Activated CD4-positive, alpha-beta T cell treated with anti-CD3 and anti-CD28 coated beads, Interleukin-2, amount 10 ng/mL, durations not matched to agents 24 days and 14 days (primary cell): ENCODE measurements at places on chromosomes 7 and 10. TPM values are rescaled to one million over a fixed set of nuclear protein-coding genes. Genes with fewer than 3 reads are reported as not detected.

GRCh38 chr10:49290131-49290530 lies 8.8 kb upstream of the C10orf71 start:
- no peaks in the 10 kb centered on the region for H3K36me3 ChIP-seq
- DNase-seq, result no peak
- H3K27me3 ChIP-seq, result peaks cover 4% of the 10 kb centered on the region
- H3K4me3 ChIP-seq, result no peak overlapping the region
- H3K27ac ChIP-seq, result no peak overlapping the region
- peaks cover 3% of the 10 kb centered on the region for H3K4me1 ChIP-seq

- no peak for DNase-seq
- no peaks in the 10 kb centered on the region for H3K4me1 ChIP-seq
- no peak overlapping the region for H3K27ac ChIP-seq
- H3K36me3 ChIP-seq, result no peaks in the 10 kb centered on the region
- H3K4me3 ChIP-seq, result no peak overlapping the region
Observed at GRCh38 chr10:85861513-85862197, 504.9 kb downstream of the GRID1 start.

DNA sequence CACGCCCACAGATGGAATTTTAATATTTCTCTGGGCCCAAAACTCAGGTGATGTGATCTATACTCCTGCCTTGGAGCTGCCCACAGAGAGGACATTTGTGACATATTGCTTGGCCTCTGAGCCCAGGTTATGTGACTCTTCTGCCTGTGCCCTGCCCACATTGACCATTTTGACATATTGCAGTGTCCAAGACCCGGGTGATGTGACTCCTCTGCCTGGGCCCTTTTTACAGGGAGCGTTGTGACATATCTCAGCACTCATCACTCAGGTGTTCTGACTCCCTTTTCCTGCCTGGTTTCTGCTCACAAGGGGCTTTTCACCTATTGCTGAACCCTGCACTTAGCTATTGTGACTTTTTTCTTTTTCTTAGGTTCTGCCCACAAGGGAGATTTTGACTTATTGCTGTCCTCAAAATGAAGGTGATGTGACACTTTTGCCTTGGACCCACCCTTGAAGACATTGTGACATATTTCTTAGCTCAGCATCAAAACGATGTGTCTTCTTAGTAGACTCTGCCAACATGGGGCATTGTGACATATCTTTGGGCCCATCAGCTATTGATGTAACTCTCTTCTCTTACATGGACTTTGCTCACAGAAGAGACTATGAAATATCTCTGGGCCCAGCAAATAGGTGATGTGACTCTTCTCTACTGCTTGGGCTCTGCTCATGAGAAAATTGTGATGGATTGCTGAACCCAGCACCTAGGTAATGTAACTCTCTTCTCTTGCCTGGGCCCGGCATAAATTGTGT lies 11.0 kb upstream of the ZNF107 start:
- H3K27ac ChIP-seq, result no peak overlapping the region
- H3K4me1 ChIP-seq, result no peaks in the 10 kb centered on the region
- no peak for DNase-seq
- no peaks in the 10 kb centered on the region for H3K36me3 ChIP-seq

DNA sequence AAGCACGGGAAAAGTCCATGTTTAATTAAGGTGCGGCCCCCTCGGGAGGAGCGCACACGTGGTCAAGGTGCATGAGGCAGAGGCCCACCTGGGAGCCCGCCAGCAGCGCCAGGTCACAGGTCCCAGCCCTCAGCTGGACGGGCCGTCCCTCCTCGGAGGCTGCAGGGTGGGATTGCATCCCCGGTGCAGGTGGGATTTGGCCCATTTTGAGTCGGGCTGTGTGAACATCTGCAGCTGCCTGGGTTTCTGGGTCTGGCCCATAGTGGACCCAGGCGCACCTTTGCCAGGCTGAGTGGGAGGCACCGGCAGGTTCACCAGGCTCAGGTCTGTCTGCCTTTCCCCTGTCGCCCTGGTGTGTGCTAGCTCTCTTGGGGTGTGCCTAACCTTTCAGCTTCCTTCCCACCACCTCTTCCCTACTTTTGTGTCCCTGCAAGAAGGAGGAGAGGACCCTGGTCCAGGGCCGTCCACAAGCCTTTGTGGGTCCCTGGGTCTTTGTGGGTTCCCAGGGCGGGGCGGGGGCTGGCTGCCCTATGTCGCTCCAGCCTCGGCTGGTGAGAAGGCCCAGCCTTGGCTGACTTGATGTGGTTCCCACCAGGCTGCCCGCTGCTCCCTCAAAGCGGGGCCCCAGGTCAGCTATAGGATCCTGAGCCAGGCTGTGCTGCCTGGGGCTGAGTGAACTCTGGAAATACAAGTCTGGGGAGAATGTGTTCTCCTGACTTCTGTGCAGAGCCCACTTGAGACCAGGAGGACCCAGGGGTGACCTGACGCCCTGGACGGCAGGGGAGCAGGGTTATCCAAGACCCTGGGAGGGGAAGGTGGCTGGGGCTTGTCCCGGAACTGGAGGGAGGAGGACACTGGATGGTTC lies 186.7 kb upstream of the SHH start:
- no peaks in the 10 kb centered on the region for H3K36me3 ChIP-seq
- H3K4me3 ChIP-seq, result no peak overlapping the region
- no peak for DNase-seq
- peaks cover 49% of the 10 kb centered on the region for H3K27me3 ChIP-seq

DNA sequence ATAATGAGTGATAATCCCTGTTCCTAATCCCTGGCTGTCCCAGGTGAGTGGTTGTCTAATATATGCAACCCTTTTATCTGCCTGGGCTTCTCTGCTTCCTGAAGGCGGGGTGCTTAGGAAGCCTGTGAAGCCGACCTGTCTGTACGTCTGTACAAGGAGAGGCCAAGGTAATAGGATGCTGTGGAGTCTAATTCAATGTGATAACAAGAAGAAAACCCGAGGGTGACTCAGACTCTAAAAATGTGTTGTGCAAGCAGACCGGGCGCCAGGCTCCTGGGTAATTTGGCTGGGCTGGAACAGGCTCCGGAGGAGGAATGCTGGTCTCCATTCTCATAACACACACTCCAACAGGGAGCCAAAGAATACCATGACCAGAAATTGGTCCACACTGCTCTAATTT lies 43.6 kb downstream of the THNSL1 start:
- no peak for DNase-seq
- peaks cover 23% of the 10 kb centered on the region for H3K4me1 ChIP-seq
- H3K4me3 ChIP-seq, result no peak overlapping the region
- peaks cover 3% of the 10 kb centered on the region for H3K27me3 ChIP-seq
- H3K27ac ChIP-seq, result no peak overlapping the region
- peaks cover under 1% of the 10 kb centered on the region for H3K36me3 ChIP-seq

- peaks cover 55% of the 10 kb centered on the region for H3K4me1 ChIP-seq
- H3K27me3 ChIP-seq, result no peaks in the 10 kb centered on the region
- DNase-seq, result no peak
- no peak overlapping the region for H3K27ac ChIP-seq
- no peak overlapping the region for H3K4me3 ChIP-seq
- H3K36me3 ChIP-seq, result peaks cover 49% of the 10 kb centered on the region
Observed at GRCh38 chr7:155756322-155756721, 55.9 kb downstream of the SHH start.

DNA sequence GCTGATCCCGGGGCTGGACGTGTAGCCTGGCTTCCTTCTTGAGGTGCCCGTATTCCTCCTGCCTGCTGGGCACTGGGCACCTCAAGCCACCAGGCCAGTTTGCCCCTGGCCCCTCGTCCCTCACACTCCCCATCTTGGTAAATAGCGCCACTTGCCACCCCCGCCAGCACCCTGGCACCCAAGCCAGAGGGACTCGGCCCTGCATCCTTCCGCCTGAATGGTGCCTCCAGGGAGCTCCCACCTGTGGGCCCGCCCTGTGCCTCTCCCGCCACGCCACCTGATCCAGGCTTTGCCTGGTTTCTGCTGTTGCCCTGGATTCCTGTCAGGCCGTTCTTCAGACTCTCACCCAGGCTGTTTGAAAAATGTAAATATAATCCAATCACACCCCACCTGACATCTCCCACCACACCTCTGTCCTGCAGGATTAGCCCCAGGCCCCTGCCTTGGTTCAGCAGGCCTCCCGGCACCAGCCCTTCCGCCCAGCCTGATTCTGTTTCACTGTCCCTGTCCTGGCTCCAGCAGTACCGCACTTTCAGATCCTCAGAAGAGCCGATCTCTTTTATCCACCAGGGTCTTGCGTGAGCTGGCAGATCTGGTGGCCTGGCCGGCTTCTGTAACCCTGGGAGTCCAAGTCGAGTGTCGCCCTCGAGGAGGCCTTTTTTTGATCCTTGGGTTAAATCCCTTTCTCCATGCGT lies 33.8 kb downstream of the WIPI2 start:
- H3K27me3 ChIP-seq, result no peaks in the 10 kb centered on the region
- no peak overlapping the region for H3K27ac ChIP-seq
- DNase-seq, result no peak
- H3K4me3 ChIP-seq, result no peak overlapping the region
- H3K36me3 ChIP-seq, result peaks cover 39% of the 10 kb centered on the region
- H3K4me1 ChIP-seq, result peaks cover 3% of the 10 kb centered on the region

- no peaks in the 10 kb centered on the region for H3K4me1 ChIP-seq
- no peak overlapping the region for H3K27ac ChIP-seq
- H3K27me3 ChIP-seq, result peaks cover 11% of the 10 kb centered on the region
- no peaks in the 10 kb centered on the region for H3K36me3 ChIP-seq
- peak; percentile 71 for DNase-seq
- H3K4me3 ChIP-seq, result no peak overlapping the region
Observed at GRCh38 chr7:116809636-116810266, 52.6 kb upstream of the CAPZA2 start.

GRCh38 chr10:93820434-93820833 lies 62.7 kb downstream of the LGI1 start:
- no peaks in the 10 kb centered on the region for H3K4me1 ChIP-seq
- peaks cover 38% of the 10 kb centered on the region for H3K27me3 ChIP-seq
- H3K27ac ChIP-seq, result no peak overlapping the region
- DNase-seq, result no peak
- no peaks in the 10 kb centered on the region for H3K36me3 ChIP-seq

The CHST3 gene
- total RNA-seq, result 0.36 and 0.63 TPM in 2 replicates

The TET1 gene
- total RNA-seq, result 0.96 and 1.2 TPM in 2 replicates

- no peak overlapping the region for H3K27ac ChIP-seq
- peaks cover 4% of the 10 kb centered on the region for H3K27me3 ChIP-seq
- H3K4me3 ChIP-seq, result no peak overlapping the region
- H3K4me1 ChIP-seq, result peaks cover 15% of the 10 kb centered on the region
Observed at GRCh38 chr7:115135769-115136410, 214.0 kb downstream of the MDFIC start.

GRCh38 chr10:88521791-88522190 lies 61.3 kb downstream of the RNLS start:
- no peaks in the 10 kb centered on the region for H3K36me3 ChIP-seq
- H3K27ac ChIP-seq, result no peak overlapping the region
- DNase-seq, result no peak
- H3K27me3 ChIP-seq, result peaks cover 10% of the 10 kb centered on the region
- H3K4me3 ChIP-seq, result no peak overlapping the region

- no peak overlapping the region for H3K27ac ChIP-seq
- no peak overlapping the region for H3K4me3 ChIP-seq
- no peaks in the 10 kb centered on the region for H3K4me1 ChIP-seq
- DNase-seq, result no peak
- peaks cover 15% of the 10 kb centered on the region for H3K27me3 ChIP-seq
- H3K36me3 ChIP-seq, result no peaks in the 10 kb centered on the region
Observed at GRCh38 chr7:70591643-70592042, 540.3 kb upstream of the GALNT17 start.

The GNB2 gene
- 205 and 211 TPM in 2 replicates for total RNA-seq

- H3K27me3 ChIP-seq, result no peaks in the 10 kb centered on the region
- DNase-seq, result no peak
- no peak overlapping the region for H3K4me3 ChIP-seq
Observed at GRCh38 chr10:101558671-101559595, 29.1 kb downstream of the POLL start.

The MAGI2 gene
- 0.12 TPM in 2 replicates for total RNA-seq

DNA sequence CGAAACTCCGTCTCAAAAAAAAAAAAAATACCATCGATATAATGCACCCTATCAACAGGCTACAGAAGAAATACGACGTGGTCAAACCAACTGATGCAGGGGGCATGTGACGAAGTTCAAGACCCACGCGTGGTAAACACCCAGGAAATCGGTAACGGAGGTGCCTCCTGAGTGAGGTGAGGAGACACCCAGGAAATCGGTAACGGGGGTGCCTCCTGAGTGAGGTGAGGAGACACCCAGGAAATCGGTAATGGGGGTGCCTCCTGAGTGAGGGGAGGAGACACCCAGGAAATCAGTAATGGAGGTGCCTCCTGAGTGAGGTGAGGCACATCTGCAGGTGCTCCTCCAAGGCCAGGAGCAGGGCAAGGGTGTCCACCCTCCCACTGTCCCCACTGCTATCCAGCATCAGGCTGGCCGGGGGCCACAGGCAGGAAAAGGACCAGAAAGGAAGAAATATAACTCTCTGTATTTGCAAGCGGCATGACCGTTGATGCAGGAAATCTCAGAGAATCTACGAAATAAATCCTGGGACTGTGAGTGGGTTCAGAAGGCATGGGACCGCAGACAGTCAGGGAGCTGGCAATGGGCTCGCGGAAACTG lies 10.7 kb upstream of the GPR146 start:
- H3K4me3 ChIP-seq, result peak overlapping the region; percentile 39
- no peaks in the 10 kb centered on the region for H3K36me3 ChIP-seq
- no peak overlapping the region for H3K27ac ChIP-seq
- DNase-seq, result peak; percentile 73
- H3K27me3 ChIP-seq, result no peaks in the 10 kb centered on the region

- no peaks in the 10 kb centered on the region for H3K36me3 ChIP-seq
- peaks cover 26% of the 10 kb centered on the region for H3K4me1 ChIP-seq
- no peak overlapping the region for H3K27ac ChIP-seq
- no peak overlapping the region for H3K4me3 ChIP-seq
- peaks cover 17% of the 10 kb centered on the region for H3K27me3 ChIP-seq
- peak; percentile 63 for DNase-seq
Observed at GRCh38 chr10:84294766-84295447, 33.5 kb upstream of the CCSER2 start.

DNA sequence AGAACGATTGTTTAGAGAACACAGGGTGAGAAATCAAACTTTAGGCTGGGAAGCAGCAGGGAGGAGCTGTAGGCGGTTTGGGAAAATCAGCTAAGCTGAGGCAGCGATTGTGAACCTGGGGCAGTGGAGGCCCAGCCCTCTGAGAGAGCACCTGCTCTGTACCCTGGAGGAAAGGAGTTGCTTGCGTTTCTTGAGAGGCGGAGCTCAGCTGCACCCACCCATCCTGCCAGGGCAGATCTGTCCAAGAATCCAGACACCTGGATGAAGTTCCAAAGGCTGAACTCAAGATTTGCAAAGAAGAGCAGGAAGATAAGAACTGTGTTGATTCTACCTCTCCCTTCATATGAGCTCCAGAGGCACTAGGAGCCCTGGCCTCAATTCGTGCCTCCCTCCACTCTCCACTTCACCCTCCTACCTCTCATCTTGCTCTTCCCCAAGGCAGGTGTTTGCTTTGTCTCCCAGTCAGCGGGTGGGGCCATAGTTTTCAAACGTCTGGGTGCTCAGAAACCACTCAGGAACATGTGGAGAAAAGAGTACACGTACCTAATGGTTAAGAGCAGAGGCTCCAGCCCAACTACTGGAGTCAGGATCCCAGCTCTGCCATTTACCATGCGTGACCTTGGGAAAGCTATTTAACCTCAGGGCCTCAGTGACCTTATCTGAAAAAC lies 21.5 kb upstream of the TMEM213 start:
- DNase-seq, result no peak
- H3K4me3 ChIP-seq, result no peak overlapping the region
- no peaks in the 10 kb centered on the region for H3K36me3 ChIP-seq
- H3K27me3 ChIP-seq, result peaks cover 3% of the 10 kb centered on the region

GRCh38 chr10:95628786-95629185 lies 27.7 kb downstream of the ALDH18A1 start:
- H3K4me1 ChIP-seq, result peaks cover 5% of the 10 kb centered on the region
- no peak overlapping the region for H3K27ac ChIP-seq
- DNase-seq, result no peak
- no peak overlapping the region for H3K4me3 ChIP-seq

The ANKRD2 gene
- not detected in 2 replicates for total RNA-seq

GRCh38 chr10:117275121-117275520 lies 34.2 kb downstream of the SLC18A2 start:
- DNase-seq, result no peak
- H3K27me3 ChIP-seq, result no peaks in the 10 kb centered on the region
- no peaks in the 10 kb centered on the region for H3K4me1 ChIP-seq
- H3K36me3 ChIP-seq, result no peaks in the 10 kb centered on the region

The NEBL gene
- total RNA-seq, result 0.42 and 0.59 TPM in 2 replicates

The NPC1L1 gene
- not detected in 2 replicates for total RNA-seq
